Daoy (cell line): ENCODE measurements at places on chromosomes 3 and 15.

DNA sequence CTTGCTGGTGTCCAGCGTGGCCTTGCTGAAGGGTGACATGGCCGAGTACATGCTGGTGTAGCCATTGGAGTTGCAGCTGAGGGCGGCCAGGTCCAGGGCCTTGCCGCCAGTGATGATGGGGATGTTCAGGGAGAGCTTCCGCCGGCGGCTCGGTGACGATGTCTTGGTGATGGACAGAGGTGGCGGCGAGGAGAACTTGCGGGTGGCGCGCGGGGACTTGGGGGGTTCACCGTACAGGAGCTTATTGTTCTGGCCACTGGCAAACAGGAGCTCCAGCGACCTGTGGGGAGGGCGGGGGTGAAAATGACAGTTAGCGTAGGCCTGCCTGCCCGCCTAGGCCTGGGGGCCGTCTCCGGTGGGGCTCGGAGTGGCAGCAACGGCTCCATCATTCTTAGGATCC is 59.0 kb upstream of the CTSH start:
- no peak for DNase-seq

DNA sequence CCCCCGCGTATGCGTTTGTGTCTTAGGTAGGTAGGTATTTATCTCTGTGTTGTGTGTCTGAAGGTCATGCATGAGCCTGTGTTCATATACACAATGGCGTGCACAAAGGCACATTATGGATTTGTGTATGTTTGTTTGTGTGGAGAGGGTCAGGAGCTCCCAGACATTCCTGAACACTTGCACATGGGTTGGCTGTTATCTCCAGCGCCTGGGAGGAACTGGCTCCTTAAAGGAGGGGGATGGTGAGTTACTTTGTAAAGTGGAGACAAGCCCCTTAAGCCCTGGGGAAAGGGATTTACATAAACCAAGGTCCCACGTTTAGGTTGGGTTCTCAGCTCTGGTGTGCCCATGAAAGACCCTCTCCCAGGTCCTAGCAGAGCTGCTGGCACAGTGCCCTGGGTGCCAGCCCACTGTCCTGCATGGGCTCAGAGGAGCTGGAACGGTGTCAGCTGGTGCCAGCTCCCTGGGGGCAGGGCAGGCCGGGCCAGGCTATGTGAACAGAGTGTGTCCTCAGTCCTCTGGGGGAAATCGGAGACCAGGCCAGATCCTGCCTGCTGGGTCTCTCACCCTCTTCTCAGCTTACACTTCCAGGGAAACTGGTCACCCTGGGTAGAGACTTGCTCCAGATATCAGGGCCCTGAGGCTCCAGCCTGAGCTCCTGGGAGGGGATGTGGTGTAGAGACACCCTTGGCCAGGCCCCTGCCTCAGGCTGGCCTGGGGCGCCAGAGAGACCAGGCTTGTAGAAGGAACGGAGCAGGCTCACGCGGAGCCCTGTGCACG is 25.1 kb downstream of the SNX33 start:
- DNase-seq: peak; percentile 88

DNA sequence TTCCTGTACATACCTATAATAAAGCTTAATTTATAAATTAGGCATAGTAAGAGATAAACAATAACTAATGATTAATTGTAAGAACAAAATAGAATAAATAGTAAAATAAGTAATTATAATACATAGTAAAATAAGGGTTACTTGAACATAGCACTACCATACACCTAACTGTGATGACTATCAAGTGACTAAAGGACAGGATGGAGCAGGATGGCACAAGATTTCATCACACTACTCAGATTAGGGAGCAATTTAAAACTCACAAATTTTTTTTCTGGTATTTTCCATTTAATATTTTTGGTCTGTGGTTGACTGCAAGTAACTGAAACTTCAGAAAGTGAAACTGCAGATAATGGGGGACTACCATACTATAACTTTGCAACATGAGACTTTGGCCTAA is 14.8 kb downstream of the RFX7 start:
- no peak for DNase-seq

DNA sequence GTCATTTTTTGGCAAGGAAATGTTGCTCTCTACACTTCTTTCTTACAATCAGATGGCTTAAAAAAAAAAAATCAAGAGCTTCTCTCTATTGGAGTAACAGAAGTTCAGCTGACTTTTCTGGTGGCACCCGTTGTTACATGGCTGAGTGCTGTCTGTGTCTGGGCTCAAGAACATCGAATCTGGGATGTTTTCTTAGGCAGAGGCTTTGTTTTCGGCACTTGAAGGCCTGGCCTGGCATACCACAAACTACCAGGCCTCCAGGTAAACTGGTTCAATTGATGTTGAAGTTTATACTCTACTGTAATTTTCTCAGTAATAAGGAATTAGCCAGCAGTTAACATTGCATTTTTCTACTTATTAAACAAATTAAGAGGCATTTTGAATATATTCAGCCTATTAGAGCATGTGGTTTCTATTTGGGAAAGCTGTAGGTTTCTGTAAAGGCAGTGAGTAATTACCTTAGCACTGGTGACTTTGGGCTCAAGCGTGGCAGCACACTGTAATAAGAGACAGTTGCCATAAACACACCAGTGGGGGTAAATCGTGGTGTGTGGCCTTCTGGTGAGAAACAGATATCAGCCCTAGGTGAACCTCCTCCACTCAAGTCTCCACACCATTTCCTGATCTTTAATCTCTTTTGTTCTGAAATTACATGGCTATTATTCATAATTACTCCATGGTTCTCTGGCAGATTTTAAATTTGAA is 544.7 kb downstream of the MECOM start:
- DNase-seq: peak; percentile 70

- DNase-seq: no peak
Measured at GRCh38 chr3:22101351-22101750, 350.3 kb upstream of the ZNF385D start.

DNA sequence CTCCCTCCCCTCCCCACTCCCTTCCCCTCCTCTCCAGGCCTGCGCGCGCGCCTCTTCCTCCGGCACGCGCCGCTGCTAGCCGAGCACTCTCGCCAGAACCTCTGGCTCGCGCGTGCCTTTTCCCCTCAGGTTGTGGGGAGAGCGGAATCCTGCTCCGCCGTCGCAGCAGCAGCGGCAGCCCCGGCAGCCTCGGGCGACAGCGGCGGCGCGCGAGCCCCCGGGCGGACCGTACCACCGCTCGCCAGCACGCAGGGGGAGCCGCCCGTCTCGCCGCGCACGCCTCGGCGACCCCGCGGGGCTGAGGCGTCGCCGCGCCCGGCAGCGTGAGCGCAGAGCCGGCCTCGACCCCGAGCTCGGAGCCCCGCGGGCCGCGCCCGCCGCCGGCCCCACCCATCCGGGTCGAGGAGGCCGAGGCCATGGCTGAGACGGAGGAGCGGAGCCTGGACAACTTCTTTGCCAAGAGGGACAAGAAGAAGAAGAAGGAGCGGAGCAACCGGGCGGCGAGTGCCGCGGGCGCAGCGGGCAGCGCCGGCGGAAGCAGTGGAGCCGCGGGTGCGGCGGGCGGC is at the start of gene CDV3:
Gene CDV3 (plus strand): TSS at position 58 of the 566 bp plus-strand sequence. CDS start 359 bp downstream, at position 417.
- no peak for DNase-seq

- DNase-seq: no peak
Measured at GRCh38 chr15:35383506-35383905, 162.5 kb downstream of the DPH6 start.
